ENCODE measurements at places on chromosomes 2 and 18.

DNA sequence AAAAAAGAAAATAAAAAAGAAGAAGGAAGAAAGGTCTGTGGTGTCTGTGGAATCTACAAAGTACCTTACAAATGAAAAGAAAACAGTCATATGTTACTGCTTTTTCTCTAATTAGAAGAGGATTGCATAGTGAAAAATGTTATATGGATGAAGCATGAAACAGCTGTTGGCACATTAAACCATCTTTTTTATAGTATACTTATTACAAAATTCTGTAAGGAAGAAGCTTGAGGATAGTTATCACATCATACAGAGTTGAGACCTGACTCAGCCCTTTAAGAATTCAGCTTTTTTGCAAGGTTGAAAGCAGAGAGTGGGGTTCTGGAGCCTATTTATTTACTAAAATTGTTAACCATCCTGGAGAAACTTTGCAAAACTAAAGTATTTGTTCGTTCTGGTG, 222.7 kb downstream of the PHLPP1 start:
- DNase-seq, result no peak

DNA sequence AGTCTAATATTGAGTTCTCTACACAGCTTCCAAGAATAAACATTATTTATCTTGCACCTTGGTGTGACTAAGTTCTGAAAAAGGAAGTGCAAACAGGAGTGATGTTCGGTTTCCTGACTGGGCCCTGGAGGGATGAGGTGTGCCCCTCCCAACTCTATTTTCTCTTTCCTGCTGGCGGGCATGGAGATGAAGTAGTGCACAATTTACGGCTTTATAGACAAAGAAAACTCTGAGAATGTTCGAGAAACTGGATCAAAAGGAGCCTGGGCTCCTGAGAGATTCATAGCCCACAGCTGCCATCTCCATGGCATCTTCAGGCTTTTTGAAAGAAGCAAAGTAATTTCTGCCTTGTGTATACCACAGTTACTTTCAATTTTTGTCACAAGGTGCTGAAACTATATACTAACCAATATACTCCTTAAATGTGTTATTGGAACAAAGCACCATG, 22.3 kb downstream of the LRATD1 start:
- no peak for DNase-seq

GRCh38 chr2:96340493-96341414, 5.2 kb downstream of the NCAPH start:
- no peak for DNase-seq

- no peak for DNase-seq
Observed at GRCh38 chr2:39737661-39738060, 41.4 kb downstream of the THUMPD2 start.

DNA sequence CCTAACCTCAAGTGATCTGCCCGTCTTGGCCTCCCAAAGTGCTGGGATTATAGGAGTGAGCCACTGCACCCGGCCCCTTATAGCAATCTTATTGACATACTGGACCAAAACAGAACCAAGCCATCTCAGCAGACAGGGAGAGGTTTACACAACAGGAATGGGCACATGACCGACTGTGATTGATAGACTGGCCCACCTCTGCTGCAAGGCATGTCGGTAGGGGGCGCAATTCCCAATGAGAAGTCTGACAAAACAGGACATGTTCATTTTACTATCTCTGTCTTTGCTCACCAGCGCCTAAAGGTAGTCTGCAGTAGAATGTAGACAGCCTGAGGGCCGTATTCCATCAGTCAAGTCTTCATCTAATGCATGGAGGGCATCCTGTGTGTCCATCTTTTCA, 2.0 kb downstream of the LYPD6B start:
- DNase-seq, result peak; percentile 29

- no peak for DNase-seq
Observed at GRCh38 chr2:130378898-130379214, 23.0 kb downstream of the PTPN18 start.

DNA sequence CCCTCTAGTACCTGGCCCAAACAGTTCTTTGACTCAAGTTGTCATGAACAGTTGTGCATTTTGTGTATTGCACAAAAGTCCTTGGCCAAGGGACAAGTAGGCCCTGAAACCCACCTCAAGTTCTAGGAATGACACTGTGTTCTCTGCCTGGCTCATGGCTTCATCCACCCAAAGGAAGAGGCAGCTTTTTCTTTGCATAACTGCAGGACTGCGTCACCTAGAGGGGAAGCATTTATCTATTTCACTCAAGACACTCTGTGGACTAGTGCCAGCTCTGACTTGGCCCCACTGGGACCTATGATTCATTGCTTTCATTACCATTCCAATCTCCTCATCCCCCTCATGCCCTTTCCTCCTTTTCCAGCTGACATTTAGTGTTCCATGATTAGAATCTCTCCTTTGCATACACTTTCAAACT, 119.3 kb upstream of the SIX2 start:
- no peak for DNase-seq

GRCh38 chr2:120985997-120986651, 250.5 kb downstream of the GLI2 start:
- DNase-seq, result no peak

- no peak for DNase-seq
Observed at GRCh38 chr2:218289639-218290315, 2.5 kb downstream of the TMBIM1 start.

GRCh38 chr2:215277944-215278343, 33.9 kb upstream of the ATIC start:
- no peak for DNase-seq

GRCh38 chr18:79750980-79751571, 46.7 kb upstream of the KCNG2 start:
- no peak for DNase-seq

DNA sequence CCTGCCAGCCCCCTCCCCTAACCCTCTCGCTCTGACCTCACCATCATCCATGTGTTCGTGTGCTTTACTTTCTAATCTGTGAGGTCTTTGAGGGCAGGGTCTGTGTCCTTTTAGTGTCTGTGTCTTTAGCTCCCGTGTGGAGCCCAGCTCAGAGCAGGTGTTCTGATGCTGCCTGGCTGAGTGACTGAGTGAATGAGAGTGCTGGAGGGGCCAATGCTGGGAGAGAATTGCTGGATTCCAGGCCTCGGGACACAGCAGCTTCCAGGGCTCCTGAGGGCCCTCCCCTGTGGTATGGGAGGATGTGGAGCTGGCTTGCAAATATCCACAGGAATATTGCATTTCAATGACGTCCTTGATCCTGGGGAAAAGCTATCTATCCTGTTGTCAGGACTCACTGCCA, 160.6 kb downstream of the ANKRD30B start:
- DNase-seq, result no peak

GRCh38 chr2:18803141-18803939, 214.0 kb upstream of the NT5C1B start:
- DNase-seq, result no peak

DNA sequence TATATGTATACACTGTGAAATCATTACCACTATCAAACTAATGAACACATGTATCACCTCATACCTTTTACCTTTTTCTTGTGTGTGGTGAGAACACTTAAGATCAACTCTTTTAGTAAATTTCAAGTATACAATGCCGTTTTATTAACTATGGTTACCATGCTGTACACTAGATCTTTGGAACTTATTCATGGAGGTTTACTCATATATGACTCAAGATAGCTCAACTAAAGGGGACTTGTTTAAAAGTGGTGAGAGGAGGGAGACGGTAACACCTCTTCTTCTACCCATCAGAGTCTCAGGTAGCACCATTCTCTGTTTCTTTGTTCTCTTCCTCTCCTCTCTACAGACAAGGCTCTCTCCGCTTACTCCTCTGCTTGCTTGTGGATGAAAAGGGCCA, 36.1 kb upstream of the TMEM178A start:
- no peak for DNase-seq

- DNase-seq, result no peak
Observed at GRCh38 chr2:221500501-221501209, 71.4 kb downstream of the EPHA4 start.

- no peak for DNase-seq
Observed at GRCh38 chr2:137493261-137493660, 471.0 kb upstream of the HNMT start.

DNA sequence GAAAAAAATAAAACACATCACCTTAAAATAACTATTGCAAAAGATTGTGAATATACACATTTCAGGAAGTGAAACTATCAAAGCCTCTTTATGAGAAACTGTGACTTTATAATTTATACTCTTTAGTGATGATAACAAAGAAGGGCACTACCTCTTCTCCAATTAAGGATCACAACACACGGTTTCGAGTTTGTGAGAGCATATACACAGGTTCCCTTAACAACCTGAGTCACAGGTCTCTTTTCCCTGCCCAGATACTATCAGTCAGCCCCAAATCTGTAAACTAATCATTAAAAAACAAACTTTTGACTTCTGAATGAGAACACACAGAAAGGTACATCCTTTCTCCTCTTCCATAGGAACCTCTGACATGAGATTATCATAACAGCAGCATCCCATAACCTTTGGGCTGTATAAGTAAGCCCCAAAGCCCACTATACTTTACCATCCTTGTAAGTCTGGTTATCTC, 44.9 kb downstream of the PTPN2 start:
- DNase-seq, result no peak

DNA sequence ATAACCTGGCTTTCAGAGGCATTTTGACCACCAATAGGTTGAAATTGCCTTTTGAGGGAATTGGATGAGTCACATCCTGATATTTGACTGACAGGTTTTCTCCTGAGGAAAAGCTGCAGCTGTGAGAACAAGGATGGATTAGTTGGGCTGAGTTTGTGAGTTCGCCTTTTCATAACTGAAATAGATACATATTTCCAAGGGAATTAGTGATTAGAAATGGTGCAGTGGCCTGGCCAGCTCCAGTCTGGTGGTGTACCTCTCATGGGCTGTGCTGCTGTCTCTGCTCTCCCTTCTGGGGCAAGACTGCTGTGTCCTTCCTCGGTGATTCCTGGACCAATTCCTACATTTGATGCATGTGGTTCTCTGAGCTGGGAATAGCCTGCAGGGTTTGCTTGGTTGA, 341.3 kb downstream of the TSN start:
- no peak for DNase-seq

DNA sequence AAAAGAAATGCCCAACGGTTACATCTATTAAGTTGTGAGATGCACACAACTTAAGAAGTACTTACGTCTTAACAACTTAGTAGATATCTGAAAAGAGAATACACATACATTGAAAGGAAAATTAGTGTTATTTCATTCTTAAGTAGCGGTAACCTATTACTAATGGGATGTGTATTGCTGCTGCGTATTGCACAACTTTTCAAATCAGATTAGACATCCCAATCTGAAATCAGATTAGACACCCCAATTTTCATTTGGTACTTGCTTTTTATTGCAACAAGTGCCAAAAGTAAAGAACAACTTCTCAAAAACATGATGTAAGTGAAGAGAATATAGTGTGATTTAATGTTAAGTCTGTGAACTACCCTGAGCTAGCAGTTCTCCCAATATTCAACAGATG, 155.5 kb downstream of the DSC3 start:
- no peak for DNase-seq

GRCh38 chr2:20148923-20149702, 75.8 kb downstream of the SDC1 start:
- no peak for DNase-seq

DNA sequence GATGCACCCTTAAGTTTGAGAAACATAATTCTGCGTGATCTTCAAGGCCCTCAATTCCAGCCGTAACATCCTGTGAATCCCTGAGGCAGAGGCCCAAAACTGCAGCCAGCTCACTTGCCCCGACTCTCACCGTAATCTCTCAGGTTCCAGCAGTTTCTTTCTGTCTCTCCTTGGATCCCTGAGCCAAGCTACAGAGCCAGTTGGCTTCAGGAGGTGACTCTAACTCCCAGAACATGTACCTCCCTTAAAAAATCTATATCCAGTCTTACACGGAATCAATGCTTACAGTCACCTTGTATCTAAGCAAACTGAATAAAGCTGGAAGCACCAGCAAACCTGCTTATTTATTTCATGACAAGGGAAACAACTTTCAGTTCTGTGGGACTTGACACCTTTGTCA, 300.4 kb downstream of the SETBP1 start:
- no peak for DNase-seq

GRCh38 chr2:23379220-23379695, 5.7 kb upstream of the KLHL29 start:
- no peak for DNase-seq

DNA sequence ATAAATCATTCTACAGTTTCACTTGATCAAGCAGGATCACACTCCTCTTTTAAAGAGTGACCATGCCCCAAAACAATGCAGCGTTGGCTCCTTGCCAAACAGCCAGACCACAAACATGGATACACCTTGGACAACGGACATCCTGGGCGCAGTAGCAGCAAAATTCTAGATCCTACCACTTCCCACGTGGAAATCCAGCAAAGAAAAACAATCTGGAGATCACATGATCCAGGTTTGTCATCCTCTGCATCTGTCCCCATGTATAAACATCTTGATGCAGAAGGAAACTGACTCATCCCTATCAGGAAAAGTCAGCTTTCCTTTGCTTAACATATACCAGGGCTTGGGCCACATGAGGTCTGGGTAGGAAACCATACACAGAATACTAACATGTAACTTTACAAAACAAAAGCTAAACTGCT, 53.1 kb downstream of the ZNF521 start:
- DNase-seq, result no peak

- no peak for DNase-seq
Observed at GRCh38 chr18:34771958-34772357, 61.9 kb downstream of the DTNA start.

- no peak for DNase-seq
Observed at GRCh38 chr2:147352264-147353071, 492.4 kb upstream of the ACVR2A start.

DNA sequence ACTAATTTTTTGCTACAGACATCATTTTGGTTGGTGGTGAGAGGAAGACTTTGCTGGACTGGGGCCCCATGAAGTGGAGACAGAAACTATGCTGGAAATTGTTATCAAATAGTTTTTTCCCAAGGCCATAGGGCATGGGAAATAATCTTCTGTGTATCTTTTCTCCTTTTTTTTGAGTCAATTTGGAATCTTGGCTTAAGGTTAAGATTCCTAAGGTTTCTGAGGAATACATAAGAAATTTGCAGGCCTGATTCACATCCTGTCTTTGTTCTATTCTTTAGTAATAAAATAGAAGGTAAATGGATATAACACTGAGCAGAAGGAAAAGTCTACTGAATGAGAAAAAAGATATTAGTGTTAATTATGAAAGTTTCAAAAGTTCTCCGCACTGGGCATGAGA, 16.6 kb downstream of the SMC6 start:
- no peak for DNase-seq

GRCh38 chr2:168231609-168232241, 15.7 kb downstream of the STK39 start:
- peak; percentile 38 for DNase-seq

DNA sequence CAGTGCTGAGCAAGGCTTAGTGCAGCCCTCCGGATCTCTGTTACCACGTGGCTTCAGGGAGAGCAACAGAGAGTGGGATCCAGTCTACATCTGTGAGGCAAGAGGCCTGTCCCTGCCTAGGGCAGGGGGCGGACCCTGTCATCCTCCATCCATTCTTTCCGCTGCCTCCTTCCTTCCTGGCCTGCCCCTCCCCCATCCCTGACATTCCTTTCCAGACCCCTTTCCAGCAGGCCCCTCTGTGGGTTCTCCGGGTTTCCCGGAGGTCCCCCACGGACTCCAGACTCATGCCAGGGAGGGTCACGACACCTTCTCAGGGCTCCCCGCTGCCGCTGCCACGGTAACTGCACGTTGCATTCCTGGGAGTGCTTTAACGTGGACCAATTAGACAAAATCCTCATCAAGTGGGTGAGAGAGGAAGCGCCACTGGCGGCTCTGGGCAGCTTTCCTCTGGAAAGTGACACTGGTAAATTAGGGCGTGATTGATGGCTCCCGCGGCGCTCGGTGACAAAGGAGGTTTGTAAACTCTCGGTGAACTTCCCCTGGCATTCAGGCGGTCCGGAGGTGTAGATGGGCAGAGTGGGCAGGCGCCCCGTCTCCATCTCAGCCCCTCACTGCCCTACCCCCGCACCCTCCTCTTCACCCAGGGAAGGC, 11.4 kb downstream of the ATOH8 start:
- DNase-seq, result no peak

Measured in NCI-H1694 treated with DMSO at 0.1 percent for 48 hours (cell line).